ENCODE measurements at places on chromosomes 7 and 10. TPM values are rescaled to one million over a fixed set of nuclear protein-coding genes. Genes with fewer than 3 reads are reported as not detected.

The FKBP6 gene
- not detected for total RNA-seq

The BAIAP2L1 gene
- total RNA-seq, result 2.7 TPM

The MNX1 gene
- total RNA-seq, result not detected

DNA sequence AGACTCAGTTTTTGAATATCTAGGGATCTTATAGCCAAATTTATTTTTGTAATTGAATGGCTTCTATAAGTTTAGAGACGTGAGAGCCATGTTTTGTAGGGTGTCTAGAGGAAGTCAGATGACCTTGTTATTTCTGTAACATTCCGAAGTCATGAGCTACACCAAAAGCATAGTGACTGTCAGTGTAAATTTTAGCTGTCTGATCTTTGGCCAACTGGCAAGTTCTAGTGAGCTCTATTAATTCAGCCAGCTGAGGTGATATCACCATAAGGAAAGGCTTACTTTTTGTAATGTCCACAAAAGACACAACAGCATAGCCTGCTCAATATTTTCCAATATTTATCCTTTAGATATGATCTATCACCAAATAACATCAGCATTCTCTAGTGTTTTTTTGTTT is 9.9 kb upstream of the NT5C3A start:
- DNase-seq, result no peak

DNA sequence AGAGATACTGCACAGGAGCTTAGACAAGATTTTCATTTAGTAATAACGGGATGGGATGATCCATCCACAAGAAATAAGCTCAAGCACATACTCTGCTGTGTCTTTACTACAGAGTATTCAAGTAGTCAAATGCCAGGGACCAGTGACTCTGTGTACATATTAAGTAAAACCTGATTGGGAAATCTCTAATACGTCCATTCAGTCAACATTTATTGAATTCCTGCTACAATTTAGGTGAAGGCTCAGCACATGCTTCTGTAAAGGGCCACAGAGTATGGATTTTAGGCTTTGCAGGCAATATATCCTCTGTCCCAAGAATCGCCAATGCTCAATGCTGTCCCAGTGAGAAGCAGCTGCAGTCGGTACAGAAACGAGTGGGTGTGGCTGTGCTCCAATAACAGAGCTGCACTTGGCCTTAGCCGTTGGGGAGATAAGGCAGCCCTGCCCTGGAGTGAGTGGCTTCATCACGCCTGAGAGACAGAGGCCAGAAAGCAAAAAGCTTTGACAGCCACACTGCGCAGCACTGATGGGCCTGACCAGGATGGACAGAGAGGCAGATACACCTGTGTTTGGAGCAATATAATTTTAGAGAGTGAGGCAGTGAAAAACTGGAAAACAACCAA is 186.8 kb downstream of the PARD3 start:
- no peak for DNase-seq

DNA sequence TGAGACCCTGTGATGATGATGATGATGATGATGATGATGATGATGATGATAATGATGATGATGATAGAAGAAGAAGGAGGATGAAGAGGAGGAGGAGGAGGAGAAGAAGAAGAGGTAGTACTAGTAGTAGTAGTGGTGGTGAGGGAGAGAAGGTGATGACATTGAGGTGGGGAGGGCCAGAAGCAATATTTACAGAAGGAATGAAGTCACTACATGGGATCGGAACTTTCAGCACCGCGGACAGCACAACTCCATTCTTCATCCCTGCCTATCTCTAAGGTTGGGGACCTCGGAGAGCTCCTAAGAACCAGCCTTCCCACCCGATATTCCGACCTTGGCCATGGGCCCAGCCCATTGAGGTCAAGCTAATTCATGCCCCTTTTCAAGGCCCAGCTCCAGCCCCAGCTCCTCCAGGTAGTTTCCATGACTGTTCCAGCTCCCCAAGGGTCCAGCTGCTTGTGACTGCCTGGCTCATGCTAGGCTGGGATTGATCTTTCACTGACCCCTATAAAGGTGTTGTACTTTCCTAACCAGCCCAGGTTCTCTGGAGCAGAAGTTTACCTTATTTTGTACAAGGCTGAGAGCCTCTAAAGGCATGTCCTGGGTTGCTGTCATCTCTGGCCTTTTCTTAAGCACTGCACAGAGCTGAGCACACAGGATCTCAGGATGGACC is 10.3 kb downstream of the CRHR2 start:
- DNase-seq, result no peak

- no peak for DNase-seq
These were observed 131.2 kb downstream of the SMURF1 start for GRCh38 chr7:99012722-99013121.

GRCh38 chr7:157940497-157940896 is 603.7 kb downstream of the DNAJB6 start:
- no peak for DNase-seq

DNA sequence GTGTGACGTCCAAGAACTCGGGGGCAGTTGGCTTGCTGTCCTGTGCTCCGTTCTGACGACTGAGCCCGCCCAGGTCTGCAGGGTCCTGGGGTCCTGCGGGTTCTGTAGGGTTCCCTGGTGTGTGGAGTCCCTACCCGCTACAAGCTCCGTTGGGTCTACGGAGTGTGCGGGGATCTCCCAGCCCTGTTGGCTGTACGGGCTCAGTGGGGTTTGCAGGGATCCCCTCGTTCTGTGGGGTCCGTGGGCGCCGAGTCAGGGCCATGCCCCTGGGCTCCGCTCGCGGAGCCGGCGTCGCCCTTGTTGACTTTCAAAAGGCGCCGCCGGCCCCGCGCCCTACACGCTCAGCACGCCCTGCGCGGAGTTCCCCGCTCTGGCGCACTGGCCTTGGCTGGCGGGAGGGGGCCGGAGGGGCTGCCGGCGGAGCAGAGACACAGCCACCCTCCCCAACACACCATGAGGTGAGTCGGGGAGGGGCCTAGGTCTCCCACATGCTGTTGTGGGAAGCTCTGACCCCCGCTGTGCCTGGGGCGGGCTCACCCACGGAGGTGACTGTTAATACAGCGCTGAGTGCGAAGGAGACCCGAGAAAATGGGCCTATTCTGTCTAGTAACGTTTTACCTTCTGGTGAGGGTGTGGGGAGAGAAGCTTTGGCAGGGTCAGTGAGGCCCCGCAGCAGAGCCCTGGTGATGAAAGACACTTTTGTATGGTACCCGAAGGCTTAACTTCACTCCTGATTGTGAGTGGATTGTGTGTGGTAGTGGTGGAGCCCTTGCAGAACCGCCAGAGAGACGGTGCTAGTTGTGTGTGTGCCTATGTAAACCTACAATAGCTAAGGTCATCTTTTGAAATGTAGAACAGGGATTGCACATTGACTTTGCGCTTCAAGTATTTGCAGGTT is 8.1 kb downstream of the TASOR2 start:
- peak; percentile 69 for DNase-seq

- no peak for DNase-seq
These were observed 13.0 kb upstream of the WIPI2 start for GRCh38 chr7:5177060-5177459.

DNA sequence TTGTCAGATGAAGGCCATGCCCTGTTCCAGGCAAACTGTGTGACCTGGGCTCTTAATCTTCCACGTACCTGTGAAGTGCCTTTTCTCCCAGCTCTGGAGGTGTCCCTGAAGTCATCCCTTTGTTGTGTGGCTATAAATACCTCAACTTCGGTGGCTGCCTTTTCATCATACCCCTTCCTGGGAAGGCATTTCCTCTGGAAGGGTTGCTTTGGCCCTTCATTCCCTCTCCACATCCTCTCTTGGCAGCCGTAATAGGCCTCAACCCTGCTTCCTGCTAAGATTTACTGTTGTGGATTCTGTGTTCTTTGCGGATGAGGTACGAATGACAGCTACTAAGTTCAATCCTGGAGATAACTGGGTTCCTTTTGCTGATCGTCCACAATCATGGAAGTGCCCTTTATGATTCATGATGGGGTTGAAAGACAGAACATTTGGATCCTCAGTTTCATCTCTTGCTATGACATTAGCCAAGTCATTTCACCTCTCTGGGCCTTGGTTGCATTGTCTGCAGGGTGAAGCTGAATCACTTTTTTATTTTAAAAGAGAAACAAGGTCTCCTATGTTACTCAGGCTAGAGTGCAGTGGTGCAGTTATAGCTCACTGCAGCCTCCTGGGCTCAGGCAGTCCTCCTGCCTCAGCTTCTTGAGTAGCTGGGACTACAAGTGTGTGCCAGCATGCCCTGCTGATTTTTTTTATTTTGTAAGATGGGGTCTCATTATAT is 23.6 kb downstream of the FKBP6 start:
- no peak for DNase-seq

All from activated T-helper 1 cell treated with anti-CD3 and anti-CD28 coated beads, Interleukin-12 subunit alpha, Interleukin-12 subunit beta, Interleukin-2, Interleukin-4 antibody, amounts not matched to agents 30 ng/mL and 10 ng/mL and 1 ng/mL, durations not matched to agents 14 hours and 24 hours and 36 hours (primary cell).